ENCODE measurements at places on chromosomes 6 and 20.

GRCh38 chr6:158536084-158536890 lies 23.6 kb upstream of the TMEM181 start:
- peak; percentile 72 for DNase-seq

DNA sequence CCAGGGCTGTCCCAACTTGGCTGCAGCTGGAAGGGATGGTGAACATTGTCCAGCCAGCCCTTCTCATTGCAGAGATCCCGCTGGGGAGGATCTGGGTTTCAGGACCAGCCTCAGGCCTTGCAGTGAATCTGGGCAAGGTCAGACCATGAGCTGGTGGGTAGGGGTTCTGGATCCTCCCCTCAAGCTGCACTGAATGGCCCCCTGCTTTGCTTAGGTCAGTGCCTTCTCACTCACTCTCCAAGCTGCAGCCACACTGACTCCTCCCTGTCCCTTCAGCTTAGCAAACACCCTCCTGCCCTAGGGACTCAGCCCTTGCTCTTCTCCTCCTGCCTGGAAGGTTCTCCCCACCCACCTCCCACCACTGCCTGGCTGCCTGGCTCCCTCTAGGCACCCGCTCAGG lies 95.3 kb upstream of the KCNG1 start:
- DNase-seq = no peak

- no peak for DNase-seq
These were observed 5.5 kb downstream of the NT5DC1 start for GRCh38 chr6:116106146-116106545.

DNA sequence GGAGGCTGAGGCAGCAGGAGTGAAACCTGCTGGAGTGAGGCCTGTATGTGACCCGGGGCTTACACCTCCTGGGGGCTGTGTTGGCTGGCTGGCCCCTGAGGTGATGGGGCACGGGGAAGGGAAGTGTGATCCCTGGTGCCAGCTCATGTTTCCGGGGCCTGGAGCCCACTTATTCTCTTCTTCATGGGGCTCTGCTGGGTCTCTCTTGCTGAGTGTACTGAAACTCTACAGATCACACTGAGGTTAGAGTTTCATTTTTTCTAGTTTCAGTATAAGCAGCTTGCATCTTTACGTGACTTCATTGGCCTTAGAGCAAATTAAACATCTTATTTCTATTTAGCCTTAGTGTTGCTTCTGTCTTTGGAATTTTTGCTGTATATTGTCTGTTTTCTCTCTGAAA lies 96.2 kb downstream of the ANKS1A start:
- DNase-seq = no peak

- DNase-seq = peak; percentile 32
These were observed 28.3 kb downstream of the FYN start for GRCh38 chr6:111844921-111845320.

- DNase-seq = no peak
These were observed 13.0 kb downstream of the SLC35F1 start for GRCh38 chr6:117919775-117920729.

DNA sequence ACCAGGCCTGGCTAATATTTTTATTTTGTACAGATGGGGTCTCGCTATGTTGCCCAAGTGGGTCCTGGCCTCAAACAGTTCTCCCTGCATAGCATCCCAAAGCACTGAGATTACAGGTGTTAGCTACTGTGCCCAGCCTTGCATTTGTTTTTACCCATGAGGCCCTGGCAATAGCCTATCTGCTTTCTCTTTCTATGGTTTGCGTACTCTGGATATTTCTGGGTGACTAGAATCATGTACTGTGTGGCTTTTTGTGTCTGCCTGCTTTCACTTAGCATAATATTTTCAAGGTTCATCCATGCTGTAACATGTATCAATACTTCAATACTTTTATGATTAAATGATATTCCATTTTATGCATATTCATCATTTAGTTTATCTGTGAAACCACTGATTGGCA lies 451.7 kb downstream of the GRIK2 start:
- DNase-seq = no peak

DNA sequence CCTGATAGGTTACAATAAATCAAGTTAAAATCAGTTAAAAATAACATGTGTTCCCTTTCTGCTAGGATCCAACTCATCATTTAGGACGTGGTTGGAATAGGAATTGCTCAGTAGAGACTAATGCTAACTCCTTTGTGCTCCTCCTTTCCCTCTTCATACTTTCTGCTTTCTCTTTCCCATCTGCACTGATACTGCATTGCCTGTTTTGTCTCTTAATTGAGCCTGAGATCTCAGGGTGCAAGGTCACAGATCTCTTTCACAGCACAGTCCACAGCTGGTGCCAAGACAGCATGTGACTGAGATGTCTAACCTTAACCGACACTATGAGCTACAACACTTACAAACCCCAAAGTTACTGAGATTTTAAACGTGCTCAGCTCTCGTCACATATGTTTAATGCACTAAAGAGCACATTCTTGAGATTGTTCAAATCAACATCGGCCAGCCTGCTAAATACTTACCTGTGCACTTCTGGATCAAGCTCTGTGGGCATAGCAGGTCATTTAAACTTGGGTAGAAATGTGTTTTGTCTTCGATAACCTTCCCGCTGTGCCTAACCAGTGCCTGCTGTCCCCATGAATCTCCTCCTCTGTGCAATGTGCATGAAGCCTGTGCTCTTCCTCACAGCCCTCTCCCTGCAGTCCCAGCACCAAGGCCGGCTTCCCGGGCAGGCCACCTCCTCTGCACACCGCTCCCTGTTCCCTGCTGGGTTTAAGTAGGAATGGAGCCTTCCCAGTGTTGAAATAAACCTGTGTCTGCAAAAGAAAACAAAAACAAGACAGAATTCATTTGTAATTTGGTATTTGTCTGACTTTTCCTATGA lies 39.6 kb upstream of the AFDN start:
- no peak for DNase-seq

DNA sequence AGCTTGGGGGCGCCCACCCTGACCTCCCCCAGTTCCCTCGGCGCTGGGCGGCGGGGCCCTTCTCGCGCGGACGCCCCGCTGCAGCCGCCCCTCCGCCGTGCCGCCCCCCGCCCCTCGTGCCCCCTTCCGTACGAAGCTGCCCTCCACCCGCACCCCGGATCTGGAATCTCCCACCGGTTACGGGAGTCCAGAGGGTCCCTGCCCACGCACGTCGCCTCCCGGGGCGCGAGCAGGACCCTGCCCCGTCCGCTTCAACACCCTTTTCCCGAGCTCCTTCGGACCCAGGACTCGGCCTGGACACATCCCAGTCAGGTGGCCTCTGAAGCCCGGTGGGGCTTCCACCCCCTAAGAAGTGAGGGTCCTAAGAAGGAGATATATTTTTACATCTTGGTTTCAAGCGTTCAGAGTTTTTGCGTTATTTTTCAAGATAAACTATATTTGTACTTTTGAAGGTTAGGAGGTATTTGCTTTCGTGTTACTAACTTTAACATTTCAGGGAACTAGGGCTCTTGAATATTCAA lies 506 bp downstream of the ARFGAP1 start:
- no peak for DNase-seq

DNA sequence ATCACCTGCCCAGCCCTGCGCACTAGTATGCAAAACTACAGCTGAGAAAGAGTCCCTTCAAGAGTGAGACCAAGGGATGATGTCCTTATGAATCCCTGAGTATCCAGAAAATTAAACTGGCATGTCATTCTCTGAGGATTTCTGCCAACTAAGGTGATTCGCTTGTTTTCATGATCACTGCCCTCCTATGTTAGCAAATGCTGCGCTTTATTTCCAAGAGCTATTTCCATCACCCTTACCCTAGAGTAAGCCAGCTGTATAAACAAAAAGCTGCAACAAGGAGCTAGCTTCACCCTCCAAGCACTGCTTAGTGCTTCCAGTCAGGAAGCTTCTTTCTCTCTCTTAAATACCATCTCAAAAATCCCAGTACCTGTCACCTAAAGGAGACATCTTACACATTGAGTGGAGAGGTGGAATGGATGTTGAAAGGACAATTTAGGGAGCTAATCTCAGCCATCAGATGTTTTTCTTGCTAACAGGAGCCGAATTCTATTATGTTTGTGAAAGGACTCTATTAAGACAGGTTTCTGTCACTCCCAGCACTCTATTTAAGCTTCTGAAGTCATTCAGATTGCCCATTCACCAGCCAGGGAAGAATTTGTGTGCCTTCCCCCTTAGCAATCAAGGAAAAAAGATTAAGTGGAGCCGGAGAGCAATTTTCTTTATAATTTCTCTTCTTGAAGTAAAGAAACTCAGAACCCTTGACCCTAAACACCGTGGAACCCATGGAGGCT lies 322.2 kb downstream of the NRN1 start:
- no peak for DNase-seq

DNA sequence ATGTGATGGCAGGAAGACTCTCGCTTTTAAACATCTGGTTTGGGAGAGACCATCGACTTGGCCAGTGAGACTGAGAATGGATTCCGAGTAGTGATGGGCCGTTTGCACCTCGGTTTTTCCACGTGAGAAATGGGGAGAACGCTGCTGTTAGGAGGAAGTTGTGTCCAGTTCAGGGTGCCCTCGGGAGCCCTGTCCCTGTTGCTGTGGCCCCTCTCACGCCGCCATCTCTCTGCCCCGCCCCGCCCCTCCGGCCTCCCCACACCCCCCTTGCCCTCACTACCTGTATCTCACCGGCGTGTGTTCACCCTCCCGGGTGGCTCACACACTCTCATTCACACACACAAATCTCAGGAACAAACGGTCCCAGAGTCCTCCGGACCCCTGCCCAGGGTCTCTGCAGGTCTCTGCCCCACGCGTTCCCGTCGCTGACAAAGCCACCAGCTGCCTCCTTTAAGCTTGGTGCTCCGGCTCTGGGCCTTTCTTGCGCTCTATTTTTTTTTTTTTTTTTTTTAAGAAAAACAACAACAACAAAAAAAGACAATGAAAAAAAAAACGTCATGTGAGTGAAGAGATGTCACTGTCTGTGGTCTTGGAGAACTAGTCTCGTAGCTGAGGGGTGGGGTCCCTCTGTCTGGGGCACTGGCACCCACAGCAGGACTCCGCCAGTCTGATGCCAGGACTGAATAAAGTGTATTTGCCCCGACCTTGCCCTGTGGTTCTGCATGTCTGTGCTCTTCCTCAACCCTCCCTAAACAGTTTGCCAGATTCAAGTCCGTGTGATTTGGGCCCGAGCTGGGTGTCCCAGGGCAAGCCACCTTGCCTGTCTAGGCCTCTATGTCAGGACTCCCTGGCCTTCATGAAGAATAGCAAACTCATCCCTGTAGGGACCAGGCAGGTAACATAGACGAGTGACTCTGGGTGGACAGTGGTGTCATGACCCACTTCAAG lies 2.9 kb downstream of the SOX12 start:
- DNase-seq = no peak

- DNase-seq = no peak
These were observed 10.6 kb downstream of the POFUT1 start for GRCh38 chr20:32218156-32218900.

DNA sequence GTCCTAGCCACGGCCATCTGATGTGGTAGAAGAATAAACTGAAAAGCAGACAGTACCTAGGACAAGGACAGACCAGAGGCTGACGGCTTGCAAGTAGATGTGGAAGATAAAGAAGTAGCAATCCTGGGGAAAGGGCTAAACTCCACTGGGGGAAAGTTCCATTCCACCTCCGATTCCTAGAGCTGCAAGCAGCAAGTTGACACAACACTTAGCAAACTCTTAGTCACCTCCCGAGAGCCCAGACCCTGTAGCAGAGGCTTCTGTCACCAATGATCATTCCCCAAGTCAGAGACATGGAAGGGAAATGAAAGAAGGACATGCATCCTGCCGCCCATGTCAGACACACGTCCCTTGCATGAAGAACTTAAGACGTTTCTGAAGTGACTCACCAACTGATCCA lies 99.2 kb upstream of the RPS6KA2 start:
- DNase-seq = no peak

GRCh38 chr6:125858427-125859320 lies 67.9 kb downstream of the NCOA7 start:
- peak; percentile 53 for DNase-seq

GRCh38 chr6:21628160-21628559 lies 34.6 kb downstream of the SOX4 start:
- no peak for DNase-seq

GRCh38 chr6:89264296-89264695 lies 47.1 kb upstream of the GABRR1 start:
- no peak for DNase-seq

GRCh38 chr6:158761746-158762145 lies 57.4 kb downstream of the EZR start:
- DNase-seq = no peak
